Sciatic nerve (tissue), 2 donors: ENCODE measurements at places on chromosomes 3 and 15. TPM values are rescaled to one million over a fixed set of nuclear protein-coding genes. Genes with fewer than 3 reads are reported as not detected.

GRAMD2A gene
- 6.7 TPM for total RNA-seq

ROBO2 gene
- total RNA-seq, result 1.6 TPM

SLC22A14 gene
- 0.13 TPM for total RNA-seq

CLDND1 gene
- total RNA-seq, result 185 TPM

TNNC1 gene
- 205 TPM for total RNA-seq

CYP8B1 gene
- not detected for total RNA-seq

P2RY12 gene
- total RNA-seq, result 27.1 TPM

DPPA4 gene
- total RNA-seq, result not detected

CISH gene
- 10.6 TPM for total RNA-seq

GRCh38 chr3:143786219-143787191 lies 61.8 kb downstream of the SLC9A9 start:
- DNase-seq, result no peak

- no peak for DNase-seq
These were observed 8.6 kb downstream of the AQP9 start for GRCh38 chr15:58146749-58147148.

DNA sequence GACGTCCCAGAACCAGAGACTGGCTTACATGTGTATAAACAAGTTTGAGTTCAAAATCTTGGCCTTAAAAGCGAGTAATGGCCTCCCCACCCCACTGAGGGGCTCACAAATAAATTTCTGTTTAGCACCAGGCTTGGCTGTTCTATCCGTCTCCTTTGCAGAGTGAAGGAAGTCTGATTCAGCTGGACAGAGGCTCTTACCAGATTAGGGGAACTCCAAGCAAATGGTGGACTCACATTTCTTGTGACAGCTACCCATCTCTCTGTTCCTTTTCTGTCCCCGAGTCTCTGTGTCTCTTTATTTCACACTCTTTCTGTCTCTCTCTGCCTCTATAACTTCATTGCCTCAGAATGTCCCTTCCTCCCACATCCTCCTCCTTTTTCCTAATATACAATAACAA lies 62.7 kb downstream of the DGKG start:
- no peak for DNase-seq

DNA sequence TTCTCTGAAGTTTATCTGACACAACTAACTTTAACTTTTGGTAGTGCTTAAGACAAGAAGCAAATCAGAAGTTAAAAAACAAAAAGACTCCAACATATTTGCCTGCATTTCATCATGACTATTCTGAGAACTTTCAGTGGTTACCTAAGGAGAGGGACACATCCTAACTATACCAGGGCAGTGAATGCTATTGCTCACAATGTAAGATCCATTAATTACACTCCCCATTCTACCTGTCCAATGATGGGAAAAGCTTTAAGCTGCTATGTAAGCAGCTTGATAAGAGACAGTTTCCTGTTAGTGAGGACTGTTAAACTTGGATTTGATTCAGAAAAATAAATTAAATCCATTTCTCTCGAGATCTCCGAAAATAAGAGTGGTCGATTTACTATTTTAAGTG lies 37.5 kb downstream of the SERPINI1 start:
- DNase-seq, result no peak

DNA sequence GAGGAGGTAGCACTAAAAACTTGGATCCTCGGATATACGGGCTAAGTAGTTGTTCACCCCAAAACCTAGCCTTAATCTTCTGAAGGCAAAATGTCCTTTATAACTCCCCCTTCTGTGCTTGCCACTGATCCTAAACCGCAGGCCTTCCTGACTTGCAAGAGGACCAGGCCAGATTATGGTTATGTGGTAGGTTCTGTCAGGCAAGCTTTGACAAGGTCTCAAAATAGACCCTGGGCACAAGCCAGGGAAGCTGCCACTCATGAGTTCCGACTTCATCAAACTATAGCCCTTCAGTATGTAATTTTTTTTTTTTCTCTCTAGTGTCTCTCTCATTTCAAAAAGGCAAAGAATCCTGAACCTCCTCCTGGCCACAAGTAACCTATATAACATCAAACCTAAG lies 3.2 kb downstream of the LRRFIP2 start:
- DNase-seq, result no peak

DNA sequence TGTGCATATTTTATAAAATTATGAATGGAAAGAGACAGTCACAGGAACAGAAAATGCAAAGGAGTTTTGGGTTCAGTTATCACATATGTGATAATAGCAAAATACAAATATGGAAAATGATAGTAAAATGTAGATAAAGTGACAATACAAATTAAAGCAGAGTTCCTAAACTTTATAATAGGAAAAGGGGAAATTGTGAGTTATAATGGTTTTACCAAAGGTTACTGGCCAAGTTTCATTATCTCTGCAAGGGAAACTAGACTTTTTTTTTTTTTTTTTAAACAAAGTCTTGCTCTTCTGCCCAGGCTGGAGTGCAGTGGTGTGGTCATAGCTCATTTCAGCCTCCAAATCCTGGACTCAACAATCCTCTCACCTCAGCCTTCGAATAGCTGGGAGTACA lies 228.7 kb upstream of the CGNL1 start:
- DNase-seq, result no peak

- no peak for DNase-seq
These were observed 47.6 kb upstream of the ULK4 start for GRCh38 chr3:42009456-42009855.

DNA sequence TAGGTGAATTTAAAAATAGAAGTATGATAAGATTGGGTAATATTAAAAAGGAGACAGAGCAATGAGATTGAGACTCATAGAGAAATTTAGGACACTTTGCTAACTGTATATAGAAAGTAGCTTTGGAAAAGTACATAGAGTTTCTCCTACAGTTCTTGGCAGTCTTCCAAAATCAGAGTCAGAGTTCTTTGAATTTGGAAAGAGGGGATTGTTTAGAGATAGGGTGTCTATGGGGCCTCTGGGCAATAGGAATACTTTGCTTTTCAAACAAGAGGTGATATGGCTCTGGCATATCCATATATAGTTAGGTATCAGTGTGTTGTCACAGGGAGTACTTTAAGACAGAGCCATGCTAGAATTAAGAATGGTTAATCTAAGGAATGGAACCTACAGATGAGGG lies 477.1 kb upstream of the KCNMB2 start:
- DNase-seq, result no peak

GRCh38 chr3:127911421-127911931 lies 3.6 kb upstream of the KBTBD12 start:
- DNase-seq, result no peak

DNA sequence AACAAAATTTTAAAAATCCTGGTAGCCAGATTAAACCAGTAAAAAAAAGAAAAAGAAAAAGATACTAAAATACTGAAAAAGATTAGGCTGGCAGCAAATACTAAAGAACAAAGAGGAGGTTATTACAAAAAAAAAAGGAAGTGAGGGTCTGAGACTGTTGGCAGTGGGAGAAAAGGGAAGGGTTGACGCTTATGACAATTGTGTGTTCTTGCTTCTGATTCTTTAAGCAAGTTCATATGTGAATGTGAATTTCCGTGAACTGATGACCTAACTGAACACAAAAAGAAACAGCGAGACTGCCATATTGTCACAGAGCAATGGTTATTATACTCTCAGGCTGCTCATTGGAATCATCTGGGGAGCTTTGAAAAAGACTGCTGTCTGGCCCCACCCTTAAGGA lies 56.5 kb downstream of the ATP13A4 start:
- no peak for DNase-seq

DNA sequence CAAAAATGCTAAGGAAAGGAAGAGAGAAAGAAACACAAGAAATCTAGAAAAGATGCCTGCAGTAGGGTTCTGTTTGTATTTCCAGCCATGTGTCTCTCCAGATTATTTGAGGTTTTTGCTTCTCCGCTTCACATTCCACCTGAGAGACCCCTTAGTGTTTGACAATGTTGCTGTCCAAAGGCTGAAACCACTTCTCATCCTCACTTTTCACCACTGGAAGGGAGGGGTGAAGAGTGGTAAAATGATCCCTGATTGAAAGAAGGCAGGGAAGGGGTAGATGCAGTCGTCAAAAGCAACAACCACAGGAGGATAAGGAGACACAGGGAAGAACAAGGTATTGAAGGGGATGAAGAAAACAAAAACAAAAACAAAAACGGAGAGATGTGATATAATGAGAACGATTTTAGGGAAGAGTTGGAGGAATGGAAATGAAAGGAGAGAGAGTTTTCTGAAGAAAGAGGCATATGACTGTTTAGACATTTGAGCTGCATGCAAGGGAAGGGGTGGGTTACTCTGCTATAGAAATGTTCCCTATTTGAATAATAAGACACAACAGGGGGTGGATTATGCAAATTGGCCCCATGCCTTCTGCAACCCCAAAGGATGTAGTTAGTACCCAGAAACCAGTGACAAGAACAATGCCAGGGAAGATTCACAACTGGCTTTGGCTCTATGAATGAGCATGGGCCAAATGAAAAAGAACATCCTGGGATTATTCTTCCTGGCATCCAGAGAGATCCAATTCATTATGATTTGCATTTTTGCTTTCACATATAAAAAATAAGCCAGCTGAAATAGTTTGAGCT lies 235.9 kb downstream of the GAP43 start:
- no peak for DNase-seq

DNA sequence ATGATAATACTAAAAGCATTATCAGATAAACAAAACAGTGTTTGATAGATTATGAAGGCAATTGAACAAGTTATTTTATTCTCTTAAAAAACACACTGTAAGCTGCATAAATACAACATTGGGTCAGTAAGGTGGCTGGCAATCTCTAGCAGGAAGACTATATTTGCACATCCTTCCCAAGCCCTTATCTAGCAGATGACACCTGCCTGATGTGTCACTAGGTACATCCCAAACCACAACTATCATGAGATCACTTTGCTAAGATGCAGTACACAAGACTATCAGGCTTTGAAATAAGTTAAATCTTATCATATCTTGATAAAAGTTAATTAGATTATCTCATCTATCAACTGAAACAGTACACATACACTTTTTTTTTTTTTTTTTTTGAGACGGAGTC lies 417.4 kb downstream of the MECOM start:
- no peak for DNase-seq

DNA sequence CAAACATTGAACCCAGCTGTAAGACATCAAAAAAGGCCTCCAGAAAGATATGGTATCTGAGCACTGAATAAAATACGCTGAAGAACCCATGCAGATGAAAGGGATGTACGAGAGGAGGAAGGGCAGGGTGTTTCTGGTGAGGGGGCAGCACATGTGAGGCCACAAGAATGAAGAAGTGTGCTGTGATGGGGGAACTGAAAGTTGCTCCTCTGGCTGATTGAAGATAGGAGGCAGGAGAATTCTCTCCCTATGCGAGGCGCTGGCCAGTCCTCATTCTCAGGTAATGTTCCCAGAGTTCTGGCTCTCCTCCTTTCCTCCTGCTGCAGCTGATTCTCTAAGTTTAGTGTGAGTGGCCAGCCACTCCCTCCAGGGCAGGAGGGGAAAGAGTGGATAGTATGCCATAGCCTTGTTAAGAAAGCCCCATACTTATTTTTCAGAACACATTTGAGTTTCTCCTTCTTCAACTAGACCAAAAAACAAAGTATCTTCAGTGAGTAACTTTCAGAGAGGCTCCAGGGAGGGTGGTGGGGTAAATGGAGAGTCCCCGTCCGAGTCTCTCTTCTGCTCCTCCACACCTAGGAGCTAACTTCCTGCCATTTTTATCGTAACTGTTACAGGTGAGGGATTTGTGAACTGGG lies 26.9 kb upstream of the MYO1E start:
- DNase-seq, result no peak

- no peak for DNase-seq
These were observed 556 bp downstream of the USP19 start for GRCh38 chr3:49120096-49120437.

- DNase-seq, result no peak
These were observed 45.7 kb downstream of the EHHADH start for GRCh38 chr3:185207931-185208746.

DNA sequence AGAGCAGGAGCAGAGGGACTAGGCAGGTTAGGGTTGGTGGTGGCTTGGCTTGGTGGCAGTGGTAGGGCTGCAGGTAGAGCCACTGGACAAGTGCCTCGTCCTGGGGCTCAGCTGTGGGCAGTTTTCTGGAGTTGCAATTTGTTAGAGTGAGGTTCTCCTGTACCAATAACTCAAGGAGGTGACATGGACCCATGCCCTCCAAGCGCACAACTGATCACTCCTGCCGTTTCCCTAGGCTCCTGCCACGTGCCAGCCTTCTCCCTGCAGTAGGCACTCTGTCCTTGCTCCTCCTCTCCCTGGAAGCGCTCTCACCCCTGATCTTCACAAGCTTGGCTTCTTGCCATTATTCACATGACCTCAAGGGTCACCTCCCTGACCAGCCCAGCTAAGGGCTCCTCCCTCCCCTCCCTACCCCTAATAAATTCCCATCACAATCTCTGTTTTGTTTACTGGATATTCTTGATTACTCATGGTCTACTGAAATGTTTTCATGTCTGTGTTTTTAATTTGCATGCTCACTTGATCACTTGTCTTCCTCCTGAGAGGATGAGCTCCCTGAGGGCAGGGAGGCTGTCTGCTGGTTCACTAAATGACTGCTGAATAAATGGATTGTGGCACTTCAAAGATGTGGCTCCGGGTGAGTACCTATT lies 3.3 kb downstream of the WNT7A start:
- no peak for DNase-seq

- DNase-seq, result peak; percentile 2
These were observed 87.0 kb downstream of the SMAD3 start for GRCh38 chr15:67152429-67152828.

GRCh38 chr15:95041297-95041696 lies 809.9 kb downstream of the MCTP2 start:
- DNase-seq, result no peak

GRCh38 chr3:20147361-20147760 lies 38.6 kb downstream of the SGO1 start:
- no peak for DNase-seq

GRCh38 chr3:42014458-42014920 lies 52.6 kb upstream of the ULK4 start:
- no peak for DNase-seq

- DNase-seq, result no peak
These were observed 23.2 kb downstream of the C2CD4B start for GRCh38 chr15:62141643-62142588.

GRCh38 chr3:114154321-114154821 lies 24.5 kb downstream of the DRD3 start:
- DNase-seq, result no peak

GRCh38 chr3:141802316-141803077 lies 39.3 kb downstream of the GRK7 start:
- DNase-seq, result no peak

DNA sequence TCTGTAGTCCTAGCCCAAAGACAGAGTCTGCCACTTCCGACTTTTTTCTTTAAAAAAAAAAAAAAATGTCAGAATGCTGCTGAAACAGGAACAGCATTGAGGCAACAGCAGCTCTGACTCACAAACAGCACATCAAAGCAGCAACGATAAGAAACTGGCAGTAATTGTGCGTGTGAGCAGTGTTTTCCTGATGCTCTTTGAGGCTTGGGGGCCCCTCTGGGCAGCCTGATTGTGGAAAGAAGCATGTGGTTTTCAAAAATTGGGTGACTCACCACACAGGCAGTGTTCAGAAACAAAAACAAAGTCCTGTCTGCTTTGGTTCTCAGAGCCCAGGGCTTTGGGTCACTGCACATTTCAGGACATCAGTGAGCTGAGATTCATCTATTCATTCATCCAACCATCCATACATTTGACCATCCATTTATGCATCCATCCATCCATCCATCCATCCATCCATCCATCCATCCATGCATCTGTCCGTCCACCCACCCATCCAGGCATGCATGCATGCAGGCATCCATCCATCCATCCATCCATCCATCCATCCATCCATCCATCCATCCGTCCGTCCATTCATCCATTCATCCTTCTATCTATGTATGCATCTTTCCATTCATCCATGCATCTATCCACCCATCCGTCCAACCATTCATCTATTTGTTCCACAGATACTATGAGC lies 308.4 kb downstream of the RPLP1 start:
- no peak for DNase-seq
